NCI-H526 (cell line): ENCODE measurements at places on chromosomes 3 and 15.

DNA sequence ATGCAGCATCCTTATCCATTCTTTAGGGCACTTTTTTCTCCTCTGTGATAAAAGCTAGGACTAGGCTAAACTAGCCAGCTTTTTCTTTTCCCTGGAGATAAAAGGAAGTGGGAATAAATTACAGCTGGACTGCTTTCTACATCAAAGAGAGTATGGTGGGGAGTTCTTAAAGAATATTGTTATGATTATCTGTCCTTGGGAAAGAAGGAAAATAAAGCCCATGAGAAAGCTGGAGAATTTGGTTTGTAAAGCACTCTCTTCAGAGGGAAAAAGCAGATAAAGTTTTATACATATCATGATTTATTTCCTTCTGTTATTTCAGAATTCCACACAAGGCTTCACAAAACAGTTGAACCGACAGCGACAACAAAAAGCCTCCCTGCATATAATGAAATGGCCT, 923.0 kb downstream of the DIPK2A start:
- DNase-seq, result no peak

DNA sequence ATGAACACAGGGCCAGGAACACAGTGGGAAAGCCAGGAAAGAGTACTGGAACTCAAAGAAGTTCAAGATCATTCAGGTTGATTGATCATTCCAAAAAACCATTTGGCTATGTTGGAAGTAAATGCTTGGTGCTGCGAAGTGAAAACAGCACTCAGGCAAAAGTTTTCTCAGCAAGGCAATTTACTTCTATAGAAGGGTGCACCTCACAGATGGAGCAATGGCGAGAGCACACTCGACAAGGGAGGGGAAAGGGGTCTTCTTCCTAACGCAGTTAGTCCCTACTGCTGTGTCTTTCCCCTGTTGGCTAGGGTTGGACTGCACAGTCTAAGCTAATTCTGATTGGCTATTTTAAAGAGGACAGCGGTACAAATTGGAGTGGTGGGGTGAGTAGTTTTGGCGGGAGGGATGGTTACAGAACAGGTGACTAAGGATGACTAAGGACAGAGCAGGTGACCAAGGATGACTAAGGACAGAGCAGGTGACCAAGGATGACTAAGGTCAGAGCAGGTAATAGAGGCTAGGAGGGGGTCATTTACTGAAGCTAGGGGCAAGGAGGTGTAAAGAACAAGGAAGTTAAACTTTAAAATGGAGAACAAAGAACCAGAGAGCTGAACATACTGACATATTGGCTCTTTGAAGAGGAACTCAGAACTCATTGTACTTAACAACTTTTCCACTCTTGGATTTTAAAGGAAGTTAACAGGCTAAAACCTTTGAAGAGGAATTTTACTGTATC, 43.3 kb downstream of the HOMER2 start:
- no peak for DNase-seq

DNA sequence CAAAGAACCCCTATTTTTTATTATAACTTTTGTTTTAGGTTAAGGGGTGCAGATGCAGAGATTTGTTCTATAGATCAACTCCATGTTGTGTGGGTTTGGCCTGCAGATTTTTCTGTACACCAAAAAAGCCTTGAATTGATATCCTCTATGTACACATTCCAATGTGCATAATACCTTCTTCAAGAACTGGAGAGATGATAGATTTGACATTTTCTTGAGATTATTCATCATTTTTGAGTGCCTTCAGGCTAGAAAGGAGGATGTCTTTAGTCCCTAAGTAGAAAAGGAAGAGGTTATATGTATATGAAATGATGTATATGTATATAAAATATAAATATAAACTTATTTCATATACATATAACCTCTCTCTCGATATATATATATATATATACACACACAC, 1190.0 kb upstream of the ALCAM start:
- DNase-seq, result no peak

- DNase-seq, result no peak
These were observed 1.8 kb downstream of the CCRL2 start for GRCh38 chr3:46408853-46409252.

DNA sequence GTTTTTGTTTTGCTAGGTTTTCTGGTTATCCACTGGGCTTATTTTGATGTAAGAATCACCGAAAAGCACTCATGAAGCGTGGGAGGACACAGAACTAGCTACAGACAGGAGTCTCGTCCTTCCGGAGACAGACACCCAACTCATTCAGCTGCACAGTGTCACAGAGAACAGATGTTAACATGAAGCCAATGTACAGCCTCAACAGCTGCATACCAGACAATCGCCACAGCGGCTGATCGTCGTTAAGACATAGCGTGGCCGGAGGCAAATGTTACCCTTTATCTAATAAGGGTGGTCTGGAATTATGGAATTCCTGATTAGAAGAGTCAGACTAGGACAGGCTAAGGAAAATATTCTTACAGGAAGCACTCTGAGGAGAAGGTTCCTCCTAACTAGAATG, 1.1 kb upstream of the PYGO1 start:
- DNase-seq, result no peak

- DNase-seq, result no peak
These were observed 68.8 kb upstream of the SLC12A8 start for GRCh38 chr3:125281381-125281780.

GRCh38 chr15:68432441-68433064, 590 bp upstream of the ITGA11 start:
- no peak for DNase-seq

GRCh38 chr15:69597061-69597592, 144.5 kb downstream of the RPLP1 start:
- DNase-seq, result no peak

DNA sequence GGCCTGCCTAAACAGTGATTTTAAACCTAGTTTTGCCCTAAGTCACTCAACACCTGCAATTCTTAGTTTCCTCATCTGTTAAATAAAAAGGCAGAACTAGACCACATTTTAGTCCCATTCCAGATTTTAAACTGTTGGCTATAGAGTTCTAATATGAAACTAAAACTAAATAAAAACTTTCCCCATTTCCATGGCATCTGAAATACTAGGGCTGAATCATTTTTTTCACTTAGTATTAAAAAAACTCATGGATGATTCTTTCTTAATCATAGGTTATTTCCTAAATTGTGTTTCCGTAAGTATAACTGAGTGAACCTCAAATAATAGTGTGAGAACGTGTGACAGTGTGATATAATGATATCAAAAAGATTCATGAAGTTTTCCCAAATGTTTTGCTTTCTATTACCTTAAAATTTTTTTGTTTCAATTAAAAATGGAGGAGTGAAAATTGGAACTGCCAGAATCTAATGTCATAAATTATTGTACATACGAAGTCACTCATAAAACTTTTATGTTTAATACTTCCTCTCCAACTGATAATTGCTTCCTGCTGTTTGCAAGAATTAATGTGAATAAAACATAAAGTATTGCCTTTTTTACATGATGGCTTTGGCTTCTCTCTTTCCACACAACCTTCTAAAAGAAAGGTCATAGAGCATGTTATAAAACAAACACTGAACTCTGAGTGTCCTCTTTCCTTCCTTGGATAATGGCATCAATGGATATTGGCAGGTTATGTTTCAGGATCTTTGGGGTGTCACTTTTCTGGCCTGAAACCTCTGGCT, 315.1 kb upstream of the MME start:
- no peak for DNase-seq

DNA sequence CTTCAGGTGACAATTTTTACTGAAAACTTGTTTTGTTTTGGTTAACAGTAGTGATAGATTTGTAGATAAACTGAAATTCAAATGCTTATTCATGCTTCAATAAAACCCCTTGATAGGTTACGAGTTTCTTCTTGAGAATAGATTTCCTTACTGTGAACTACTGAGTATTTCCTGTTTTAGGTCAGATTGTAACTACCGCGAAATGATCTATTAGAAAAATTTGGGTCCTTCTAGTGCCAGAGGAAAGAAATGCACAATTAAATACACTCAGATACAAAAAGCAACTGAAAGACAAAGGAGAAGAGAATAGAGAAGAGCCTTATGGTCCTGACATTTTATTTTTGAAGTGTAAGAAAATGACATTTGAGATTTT, 251.7 kb upstream of the TBL1XR1 start:
- DNase-seq, result no peak

- no peak for DNase-seq
These were observed 5.9 kb upstream of the EDEM1 start for GRCh38 chr3:5181469-5182141.

DNA sequence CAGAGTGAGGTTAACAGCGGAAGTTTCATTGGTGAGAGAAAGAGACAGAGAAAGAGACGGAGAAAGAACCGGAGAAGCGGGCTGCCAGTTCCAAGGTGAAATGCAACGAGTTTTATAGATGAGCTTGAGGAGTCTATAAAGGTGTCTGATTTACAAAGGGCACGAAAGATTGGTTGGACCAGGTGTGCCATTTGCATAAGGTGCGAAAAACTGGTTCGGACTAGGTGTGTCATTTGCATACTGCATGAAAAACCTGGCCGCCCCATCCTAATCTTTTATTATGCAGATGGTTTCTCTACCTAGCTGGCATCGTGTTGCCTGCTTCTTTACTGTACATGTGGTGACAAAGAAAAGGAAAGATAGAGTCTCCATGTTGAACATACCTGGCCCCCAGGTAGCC, 253.8 kb upstream of the IGF1R start:
- DNase-seq, result peak; percentile 88

DNA sequence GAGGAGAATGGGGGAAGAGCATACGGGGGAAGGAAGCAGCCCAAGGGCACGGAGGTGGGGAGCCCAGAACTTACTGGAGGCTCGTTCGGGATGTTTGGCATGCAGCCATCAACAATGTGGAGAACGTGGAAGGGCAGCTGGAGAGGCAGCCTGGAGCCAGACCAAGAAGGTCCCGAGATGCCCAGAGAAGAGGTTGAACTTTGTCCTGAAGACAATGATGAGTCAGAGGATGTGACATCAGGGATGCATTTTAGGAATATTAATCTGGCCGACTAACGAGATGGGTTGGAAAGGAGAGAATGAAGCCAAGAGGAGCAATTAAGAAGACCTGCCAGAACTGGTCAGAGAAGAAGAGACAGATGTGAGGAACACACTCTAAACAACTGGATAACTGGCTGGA, 98.2 kb downstream of the SRGAP3 start:
- DNase-seq, result no peak

GRCh38 chr3:159964166-159964973, 24.3 kb upstream of the IL12A start:
- DNase-seq, result no peak

DNA sequence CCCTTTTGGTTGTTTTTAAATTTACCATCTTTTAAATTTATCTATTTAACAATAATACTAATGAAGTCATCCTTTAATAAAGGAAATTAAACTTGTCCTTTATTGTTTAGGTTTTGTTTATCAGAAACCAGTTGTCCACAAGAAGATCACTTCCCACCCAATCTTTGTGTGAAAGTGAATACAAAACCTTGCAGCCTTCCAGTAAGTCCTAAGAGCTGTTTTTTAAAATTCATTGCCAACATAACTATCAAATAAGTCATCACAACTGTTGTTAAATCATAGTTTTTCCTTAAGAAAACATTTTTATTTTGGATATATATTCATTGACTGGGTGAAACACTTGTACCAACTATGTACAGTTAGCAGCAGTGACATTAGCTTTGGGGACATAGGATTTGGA, 59.4 kb downstream of the CALML4 start:
- DNase-seq, result no peak

DNA sequence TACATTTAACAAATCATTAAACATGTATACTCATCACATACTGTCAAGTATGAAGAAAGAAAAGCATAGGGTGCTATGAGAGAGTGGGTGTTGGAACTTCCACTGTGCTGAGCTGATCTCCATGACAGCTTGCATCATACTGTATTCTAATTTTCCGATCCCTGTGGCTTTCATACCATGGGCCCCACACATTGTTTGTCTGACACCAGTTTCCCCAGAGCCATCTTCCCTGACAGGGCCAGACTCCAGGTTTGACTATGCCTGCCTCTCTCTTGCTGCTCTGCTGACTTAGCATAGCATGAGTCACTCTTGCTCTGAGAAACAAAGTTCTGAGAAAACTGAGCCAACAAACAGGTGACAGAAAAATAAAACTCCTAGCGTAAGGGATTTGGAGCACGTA, 37.0 kb upstream of the CASR start:
- no peak for DNase-seq

- DNase-seq, result no peak
These were observed 30.4 kb downstream of the ARHGEF3 start for GRCh38 chr3:56771376-56771775.

- no peak for DNase-seq
These were observed 237.9 kb downstream of the ZMAT3 start for GRCh38 chr3:178833695-178834094.

- no peak for DNase-seq
These were observed 4.3 kb downstream of the FGF7 start for GRCh38 chr15:49427372-49427771.

DNA sequence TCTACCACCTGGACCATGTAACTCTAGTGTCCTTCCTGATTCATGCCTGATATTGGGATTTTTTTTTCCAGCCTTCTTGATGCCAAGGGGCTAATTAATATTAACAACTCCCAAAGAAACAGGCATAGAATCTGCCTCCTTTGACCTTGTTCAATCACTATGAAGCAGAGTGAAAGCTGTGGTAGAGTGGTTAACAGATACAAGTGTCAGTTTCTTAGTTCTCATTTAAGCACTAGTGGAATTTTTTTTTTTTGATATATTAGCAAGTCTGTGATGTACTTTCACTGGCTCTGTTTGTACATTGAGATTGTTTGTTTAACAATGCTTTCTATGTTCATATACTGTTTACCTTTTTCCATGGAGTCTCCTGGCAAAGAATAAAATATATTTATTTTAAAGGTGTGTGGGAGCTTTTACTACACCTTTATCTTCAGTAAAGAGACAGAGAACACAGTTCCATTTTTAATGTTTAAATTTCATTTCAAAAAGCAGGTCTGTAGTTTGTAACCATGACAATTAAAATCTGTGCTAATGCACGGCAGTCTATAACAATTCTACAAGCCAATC, 67.1 kb downstream of the TOP2B start:
- no peak for DNase-seq

GRCh38 chr3:131417751-131418150, 36.2 kb downstream of the NUDT16 start:
- no peak for DNase-seq

GRCh38 chr3:21898316-21898715, 147.3 kb upstream of the ZNF385D start:
- no peak for DNase-seq
